ENCODE measurements at places on chromosomes 13 and 19.

- no peak for DNase-seq
Observed at GRCh38 chr13:74256969-74257368, 122.8 kb upstream of the KLF12 start.

GRCh38 chr13:107203146-107203847, 635.4 kb upstream of the ARGLU1 start:
- DNase-seq, result no peak

DNA sequence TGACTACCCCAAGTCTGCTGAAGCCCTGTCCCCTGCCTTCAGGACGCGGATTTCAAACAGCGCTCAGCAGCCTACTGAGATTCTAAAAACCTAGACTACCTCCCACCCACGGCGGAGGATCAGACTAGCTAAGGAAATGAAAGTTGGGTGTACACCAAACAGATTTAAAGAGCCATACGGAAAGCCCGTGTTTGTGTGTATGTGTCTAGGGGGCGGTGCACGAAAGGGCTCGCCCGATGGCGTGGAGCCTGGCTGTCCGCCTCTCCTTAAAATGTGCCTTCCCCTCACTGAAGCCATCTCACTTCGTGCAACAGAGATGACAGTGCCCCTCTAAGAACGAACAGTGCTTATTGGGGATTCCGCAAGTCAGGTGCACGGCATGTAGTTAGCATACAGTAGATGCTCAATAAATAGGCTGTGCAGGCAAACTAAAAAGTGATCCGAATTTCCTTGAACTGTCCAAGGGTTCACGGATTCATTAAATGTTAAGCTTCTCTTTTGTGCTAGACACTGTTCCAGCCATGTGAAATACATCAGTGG, 639 bp downstream of the LENG1 start:
- DNase-seq, result no peak

DNA sequence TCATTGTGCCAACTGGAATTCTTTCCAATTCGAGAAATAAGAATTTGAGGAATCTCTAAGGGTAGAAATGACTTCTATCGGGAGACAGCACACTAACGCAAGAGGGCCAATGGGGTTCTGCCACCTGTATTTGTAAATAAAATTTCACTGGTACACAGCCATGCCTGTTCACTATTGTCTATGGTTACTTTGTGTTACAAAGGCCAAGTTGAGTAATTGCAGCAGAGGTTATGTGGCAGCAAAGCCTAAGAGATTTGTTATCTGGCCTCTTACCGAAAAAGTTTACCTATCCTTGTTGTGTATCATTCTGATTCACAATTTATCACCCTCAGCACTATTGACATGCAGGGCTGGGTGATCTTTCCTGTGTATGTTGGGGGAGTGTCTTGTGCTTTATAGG, 278.0 kb downstream of the KLF5 start:
- no peak for DNase-seq

- DNase-seq, result no peak
Observed at GRCh38 chr19:46623915-46624502, 880 bp downstream of the PTGIR start.

GRCh38 chr13:39931505-39931904, 276.0 kb downstream of the COG6 start:
- no peak for DNase-seq

DNA sequence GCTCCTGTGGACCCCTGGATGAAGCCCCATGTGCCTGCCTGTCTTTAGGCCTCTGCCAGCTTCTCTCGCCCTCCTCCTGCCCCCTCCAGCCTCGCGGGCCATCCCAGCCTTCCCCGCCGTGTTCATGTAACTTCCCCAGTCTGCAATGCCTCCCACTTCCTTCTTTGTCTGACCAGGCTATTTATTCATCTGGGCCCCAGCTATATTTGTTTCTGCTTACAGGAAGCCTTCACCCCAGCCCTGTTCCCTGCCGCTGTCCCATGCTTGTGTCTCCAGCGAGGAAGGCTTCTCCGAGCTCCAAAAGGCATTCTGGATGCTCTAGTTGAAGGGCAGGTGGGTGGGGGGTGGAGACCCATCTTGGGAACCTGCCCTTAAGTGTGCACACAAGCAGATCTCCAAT, 7.9 kb upstream of the C3 start:
- DNase-seq, result no peak

DNA sequence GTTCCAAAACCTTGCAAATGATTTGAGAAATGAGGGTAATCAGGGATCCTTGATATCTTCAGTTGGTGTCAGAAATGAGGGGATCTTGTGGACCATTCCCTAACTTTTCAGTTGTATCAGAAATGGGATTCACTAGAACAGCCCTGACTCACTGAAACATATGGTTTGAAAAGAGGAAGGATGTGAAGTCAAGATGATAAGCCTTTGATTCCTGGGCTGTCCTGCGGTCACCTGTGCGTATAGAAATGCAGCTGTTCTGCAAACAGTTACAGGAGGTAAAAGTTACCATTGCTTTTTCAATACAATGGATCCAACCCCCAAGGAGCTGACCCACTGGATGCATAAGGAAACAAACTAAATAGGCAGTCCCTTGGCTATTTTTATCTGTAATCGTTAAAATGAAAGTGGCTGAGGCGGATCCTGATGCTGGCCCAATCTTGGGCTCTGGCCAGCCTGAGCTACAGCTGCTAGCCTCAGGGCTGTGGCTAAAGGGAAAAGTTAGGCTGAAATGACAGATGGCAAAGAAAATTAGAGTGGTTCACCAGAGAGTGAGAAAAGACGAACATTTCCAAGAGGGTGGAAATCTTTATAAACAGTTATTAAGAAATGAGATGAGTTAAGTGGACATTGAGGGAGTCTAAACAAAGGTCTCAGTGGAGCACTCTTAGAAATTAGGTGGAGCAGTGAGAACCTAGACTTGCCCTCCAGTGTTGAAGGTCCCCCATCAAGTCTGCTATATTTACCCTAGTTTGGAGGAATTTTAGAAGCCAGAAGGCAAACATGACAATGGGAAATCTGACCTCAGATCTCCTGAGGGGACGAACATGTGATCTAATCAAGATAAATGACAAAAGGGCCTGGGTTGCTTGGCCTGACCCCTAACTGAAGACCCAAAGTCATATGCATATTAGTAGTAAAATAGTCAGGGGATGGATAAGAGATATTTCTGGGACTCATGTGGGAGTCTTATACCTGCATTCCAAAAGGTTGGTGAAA, 7.6 kb downstream of the SIGLECL1 start:
- no peak for DNase-seq

- DNase-seq, result no peak
Observed at GRCh38 chr19:16160943-16161560, 12.3 kb downstream of the CIB3 start.

DNA sequence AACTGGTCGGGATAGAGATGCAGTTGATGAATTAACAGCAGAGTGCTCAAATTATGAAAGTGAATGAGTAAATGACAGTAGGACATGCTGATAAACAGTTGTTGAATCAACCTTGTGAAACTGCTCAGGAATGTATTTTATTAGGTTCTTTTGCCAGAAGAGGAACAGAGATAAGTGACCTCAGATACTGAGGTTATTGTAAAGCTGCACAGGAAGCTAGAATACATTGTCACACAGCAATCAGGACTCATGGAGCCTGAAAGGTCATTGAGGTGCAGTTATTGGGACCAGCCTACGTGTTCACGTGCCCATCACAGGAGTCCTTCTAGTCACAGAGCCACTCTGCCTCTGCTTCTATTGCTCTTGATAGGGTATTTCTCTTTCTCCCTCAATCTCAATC, 47.5 kb upstream of the MED4 start:
- no peak for DNase-seq

DNA sequence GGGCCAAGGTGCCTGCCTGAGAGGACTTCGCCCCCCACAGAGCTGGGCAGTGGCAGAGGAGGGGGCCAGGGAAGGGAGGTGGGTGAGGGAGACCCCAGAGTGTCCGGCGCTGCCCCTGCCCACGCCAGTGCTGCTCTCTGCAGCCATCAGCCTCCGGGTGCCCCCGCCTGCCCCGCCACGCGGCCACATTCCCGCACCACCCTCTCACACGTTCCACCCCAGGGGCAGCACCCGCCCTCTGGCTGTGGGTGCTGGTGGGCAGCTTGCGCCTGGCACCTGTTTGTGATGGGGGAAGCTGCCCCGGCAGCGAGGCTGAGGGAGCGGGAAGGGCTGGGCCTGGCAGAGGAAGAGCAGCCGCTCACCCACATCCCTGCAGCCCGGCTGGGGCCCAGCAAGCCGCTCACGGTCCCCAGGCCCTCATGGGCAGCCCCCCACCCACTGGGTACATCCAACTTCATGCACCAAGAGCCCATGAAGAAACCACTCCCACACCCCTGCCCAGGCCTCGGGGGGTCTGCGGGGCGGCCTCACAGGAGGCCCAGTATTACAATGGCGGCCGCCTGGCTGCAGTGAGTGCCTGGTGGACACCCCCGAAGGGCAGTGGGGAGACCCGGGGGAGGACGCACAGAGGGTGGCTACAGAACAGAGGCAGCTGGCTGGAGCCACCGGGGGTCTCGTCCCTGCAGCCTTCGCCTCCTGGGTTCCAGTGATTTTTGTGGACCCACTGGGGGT, 14.0 kb downstream of the SBNO2 start:
- no peak for DNase-seq

DNA sequence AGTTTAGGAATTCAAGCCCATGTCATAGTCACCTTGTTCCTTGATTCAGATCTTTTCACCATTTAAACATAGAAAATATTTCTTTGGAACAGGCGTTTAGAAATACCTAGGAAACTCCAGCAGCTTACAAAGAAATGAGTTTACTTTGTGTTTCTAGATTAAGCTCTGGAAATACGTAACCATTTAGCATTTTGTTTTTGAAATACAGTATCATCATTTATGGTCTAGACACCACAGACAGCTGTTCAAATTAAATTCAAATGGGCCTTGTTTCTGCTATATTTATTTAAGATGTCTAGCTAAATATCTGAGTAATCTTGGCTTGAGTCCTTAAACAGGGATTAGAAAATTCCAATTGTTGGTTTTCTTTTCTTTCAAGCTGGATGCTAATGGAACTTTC, 228.5 kb downstream of the NDFIP2 start:
- no peak for DNase-seq

DNA sequence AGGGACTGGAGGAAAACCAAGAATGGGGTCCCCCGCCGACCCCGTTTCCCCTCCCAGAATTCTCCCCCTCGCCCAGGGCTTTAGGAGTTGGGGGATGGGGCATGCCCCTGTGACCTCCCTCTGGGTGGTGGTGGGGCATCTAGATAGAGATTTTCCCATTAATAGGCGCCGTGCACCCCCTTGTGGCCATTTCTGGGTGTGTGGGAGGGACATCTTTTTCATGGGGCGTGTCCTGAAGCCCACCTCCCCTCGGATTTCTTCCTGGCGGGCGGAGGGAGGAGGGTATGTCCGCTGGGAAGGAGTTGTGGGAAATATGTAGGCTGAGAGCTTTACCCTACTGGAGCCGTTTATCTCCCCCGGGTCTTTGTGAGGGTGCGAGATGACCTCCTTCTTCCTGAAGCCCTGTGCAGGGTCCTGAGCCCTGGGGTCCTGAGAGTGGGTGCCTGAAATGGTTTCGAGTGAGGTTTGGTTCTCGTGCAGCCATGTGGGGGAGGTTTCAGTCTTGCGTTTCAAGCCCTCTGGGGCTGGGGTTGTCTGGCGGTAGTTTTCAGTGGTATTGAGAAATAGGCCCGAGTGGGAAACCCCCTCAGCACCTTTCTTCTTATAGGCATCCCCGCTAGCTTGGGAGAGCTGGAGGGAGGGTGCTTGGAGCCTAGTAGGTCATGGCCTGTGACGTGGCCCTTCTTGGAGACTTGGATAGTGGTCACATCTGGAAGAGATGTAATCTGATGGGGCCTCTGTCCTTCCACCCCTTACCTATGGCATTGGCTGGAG, 1.0 kb downstream of the PRMT1 start:
- DNase-seq, result peak; percentile 55

Measured in NCI-H1105 (cell line).